Panc1 (cell line): ENCODE measurements at places on chromosomes 5 and 9. TPM values are rescaled to one million over a fixed set of nuclear protein-coding genes. Genes with fewer than 3 reads are reported as not detected.

GRCh38 chr5:160525471-160526261, 104.0 kb downstream of the PTTG1 start:
- no peak for DNase-seq

GRCh38 chr9:76799473-76799872, 35.2 kb downstream of the PCA3 start:
- no peak for DNase-seq

SEMA6A gene
- total RNA-seq, result 0.54 TPM

NME5 gene
- total RNA-seq, result 1.7 TPM

IFNA13 gene
- not detected for total RNA-seq
